Caki2 (cell line): ENCODE measurements at places on chromosomes 7 and 10. TPM values are rescaled to one million over a fixed set of nuclear protein-coding genes. Genes with fewer than 3 reads are reported as not detected.

CPN1 gene
- not detected in 2 replicates for total RNA-seq

TUBB8 gene
- not detected in 2 replicates for total RNA-seq

PON3 gene
- total RNA-seq = not detected in 2 replicates

ZNF853 gene
- total RNA-seq = not detected in 2 replicates

WDFY4 gene
- total RNA-seq = not detected in 2 replicates

TCERG1L gene
- not detected in 2 replicates for total RNA-seq

NUDCD3 gene
- 29.4 and 30.3 TPM in 2 replicates for total RNA-seq

MACROH2A2 gene
- 29.0 and 29.4 TPM in 2 replicates for total RNA-seq

TMEM229A gene
- not detected in 2 replicates for total RNA-seq

SPAM1 gene
- not detected in 2 replicates for total RNA-seq

PNPLA8 gene
- 5.2 and 7.6 TPM in 2 replicates for total RNA-seq

ADAMTS14 gene
- total RNA-seq = 0.37 and 1.0 TPM in 2 replicates

CFAP58 gene
- 0.07 TPM in 1 of 2 replicates, not detected in the other for total RNA-seq

PODXL gene
- 0.61 and 3.6 TPM in 2 replicates for total RNA-seq

HTR5A gene
- total RNA-seq = not detected in 2 replicates

ADCYAP1R1 gene
- not detected in 2 replicates for total RNA-seq

TAS2R16 gene
- not detected in 2 replicates for total RNA-seq

CALML3 gene
- not detected in 2 replicates for total RNA-seq

MPP7 gene
- total RNA-seq = 1.8 TPM in 1 of 2 replicates, not detected in the other

PNLIPRP1 gene
- total RNA-seq = not detected in 2 replicates

RPEL1 gene
- not detected in 2 replicates for total RNA-seq

MMD2 gene
- not detected in 2 replicates for total RNA-seq

AKR1C4 gene
- total RNA-seq = not detected in 2 replicates

HOXA9 gene
- total RNA-seq = 46.9 and 62.2 TPM in 2 replicates

CHST15 gene
- 17.9 and 27.1 TPM in 2 replicates for total RNA-seq
